ENCODE measurements at places on chromosomes 16 and 17.

DNA sequence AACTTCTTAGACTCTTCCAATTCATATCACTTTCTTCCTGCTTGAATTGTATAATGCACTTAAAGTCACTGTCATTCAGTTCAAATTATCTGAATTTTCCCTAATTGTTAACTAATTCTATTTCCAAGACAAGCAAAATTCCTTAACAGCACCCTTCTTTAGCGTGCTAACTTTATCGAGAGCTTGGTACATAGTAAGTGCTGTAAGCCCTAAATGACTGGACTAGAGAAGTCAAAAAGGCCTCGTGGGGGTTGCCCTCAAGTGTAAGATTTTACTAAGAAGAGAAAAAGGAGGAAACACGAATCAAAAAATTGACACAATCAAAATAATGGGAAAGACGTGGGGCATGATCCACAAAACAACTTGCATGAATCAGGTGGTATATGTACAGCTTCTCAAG is 11.3 kb downstream of the KANSL1 start:
- DNase-seq = no peak

- DNase-seq = no peak
Measured at GRCh38 chr16:49912721-49913120, 56.8 kb upstream of the ZNF423 start.

GRCh38 chr17:82237746-82238471 is 9.1 kb downstream of the SLC16A3 start:
- no peak for DNase-seq

GRCh38 chr17:62897706-62898105 is 68.3 kb upstream of the TANC2 start:
- DNase-seq = no peak

- DNase-seq = peak; percentile 37
Measured at GRCh38 chr16:58345574-58346354, 46.5 kb upstream of the GINS3 start.

- DNase-seq = peak; percentile 70
Measured at GRCh38 chr17:29238133-29238850, 8.4 kb upstream of the CRYBA1 start.

- no peak for DNase-seq
Measured at GRCh38 chr16:8722025-8722348, 47.6 kb downstream of the ABAT start.

- peak; percentile 20 for DNase-seq
Measured at GRCh38 chr17:57735707-57736106, 9.4 kb downstream of the CCDC182 start.

- no peak for DNase-seq
Measured at GRCh38 chr16:58249388-58249779, 45.4 kb downstream of the PRSS54 start.

- DNase-seq = peak; percentile 35
Measured at GRCh38 chr16:31094088-31094423, 541 bp downstream of the VKORC1 start.

GRCh38 chr17:55411463-55411855 is 10.2 kb downstream of the MMD start:
- DNase-seq = no peak

GRCh38 chr16:69145658-69146057 is 13.2 kb downstream of the UTP4 start:
- no peak for DNase-seq

DNA sequence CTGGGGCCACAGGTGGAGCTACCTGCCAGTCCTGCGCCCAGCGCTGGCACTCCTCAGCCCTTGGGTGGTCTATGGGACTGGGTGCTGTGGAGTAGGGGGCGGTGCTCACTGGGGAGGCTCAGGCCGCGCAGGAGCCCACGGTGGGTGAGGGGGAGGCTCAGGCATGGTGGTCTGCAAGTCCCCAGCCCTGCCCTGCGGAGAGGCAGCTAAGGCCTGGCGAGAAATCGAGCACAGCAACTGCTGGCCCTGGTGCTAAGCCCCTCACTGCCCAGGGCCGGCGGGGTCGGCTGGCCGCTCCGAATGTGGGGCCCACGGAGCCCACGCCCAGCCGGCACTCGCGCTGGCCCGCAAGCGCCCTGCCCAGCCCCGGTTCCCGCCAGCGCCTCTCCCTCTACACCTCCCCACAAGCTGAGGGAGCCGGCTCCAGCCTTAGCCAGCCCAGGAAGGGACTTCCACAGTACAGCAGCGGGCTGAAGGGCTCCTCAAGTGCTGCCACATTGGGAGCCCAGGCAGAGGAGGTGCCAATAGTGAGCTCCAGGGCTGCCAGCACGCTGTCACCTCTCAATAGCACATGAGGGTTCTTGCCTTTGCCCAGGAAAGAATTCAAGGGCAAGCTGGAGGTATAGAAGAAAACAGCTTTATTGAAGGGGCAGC is 11.0 kb upstream of the EEF2KMT start:
- DNase-seq = no peak

DNA sequence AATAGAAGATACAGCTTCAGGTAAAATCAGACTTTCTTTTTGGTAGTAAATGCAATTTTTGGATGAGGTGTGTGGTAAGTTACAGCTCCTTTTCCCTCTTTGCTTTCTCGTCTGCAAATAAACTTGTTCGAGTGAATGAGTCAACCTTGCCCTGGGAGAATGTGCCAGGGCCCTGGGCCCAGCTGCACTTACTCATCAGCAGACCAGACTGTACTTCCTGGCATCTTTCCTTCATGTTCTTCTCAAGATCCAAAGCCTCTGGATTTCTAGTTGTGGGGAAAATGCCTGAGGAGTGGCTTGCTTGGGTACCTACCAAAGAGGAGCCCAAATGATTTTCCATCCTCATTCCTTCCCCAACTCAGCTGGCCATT is 5.4 kb upstream of the G6PC1 start:
- DNase-seq = peak; percentile 92

DNA sequence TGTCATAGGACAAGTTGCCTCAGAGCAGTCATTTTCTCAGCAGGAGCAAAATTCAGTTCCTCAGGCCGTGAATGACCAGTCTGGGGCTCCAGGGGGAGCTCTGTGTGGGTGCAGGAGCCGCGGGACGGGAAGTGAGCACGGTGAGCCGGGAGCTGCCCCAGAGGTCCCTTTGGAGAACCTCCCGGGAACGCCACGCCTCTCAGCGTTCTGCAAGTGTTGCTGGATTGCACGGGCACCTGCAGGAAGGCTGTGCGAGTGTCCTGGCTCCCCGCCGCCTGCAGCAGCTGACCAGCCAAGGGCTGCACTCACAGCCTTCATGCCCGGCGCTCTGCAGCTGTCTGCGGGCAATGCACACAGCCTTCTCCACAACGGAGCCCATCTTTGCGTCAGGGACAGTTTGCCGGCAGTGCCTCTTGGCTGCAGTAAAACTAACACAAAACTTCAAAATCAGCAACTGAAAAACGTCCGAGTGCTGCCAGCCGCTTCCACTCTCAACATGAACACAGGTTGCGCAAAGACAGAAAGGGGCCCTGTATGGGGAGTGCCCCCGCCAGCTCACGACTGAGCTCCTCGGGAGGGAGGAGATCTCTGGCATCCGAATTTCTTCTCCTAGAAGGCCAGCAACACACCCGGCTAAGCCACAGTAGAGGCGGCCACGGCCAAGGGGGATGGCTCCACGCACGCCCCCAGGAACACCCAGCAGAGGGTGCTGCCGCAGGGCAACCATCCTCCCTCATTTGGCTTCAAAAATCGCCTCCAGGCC is 16.0 kb downstream of the NDUFAF8 start:
- DNase-seq = peak; percentile 88

DNA sequence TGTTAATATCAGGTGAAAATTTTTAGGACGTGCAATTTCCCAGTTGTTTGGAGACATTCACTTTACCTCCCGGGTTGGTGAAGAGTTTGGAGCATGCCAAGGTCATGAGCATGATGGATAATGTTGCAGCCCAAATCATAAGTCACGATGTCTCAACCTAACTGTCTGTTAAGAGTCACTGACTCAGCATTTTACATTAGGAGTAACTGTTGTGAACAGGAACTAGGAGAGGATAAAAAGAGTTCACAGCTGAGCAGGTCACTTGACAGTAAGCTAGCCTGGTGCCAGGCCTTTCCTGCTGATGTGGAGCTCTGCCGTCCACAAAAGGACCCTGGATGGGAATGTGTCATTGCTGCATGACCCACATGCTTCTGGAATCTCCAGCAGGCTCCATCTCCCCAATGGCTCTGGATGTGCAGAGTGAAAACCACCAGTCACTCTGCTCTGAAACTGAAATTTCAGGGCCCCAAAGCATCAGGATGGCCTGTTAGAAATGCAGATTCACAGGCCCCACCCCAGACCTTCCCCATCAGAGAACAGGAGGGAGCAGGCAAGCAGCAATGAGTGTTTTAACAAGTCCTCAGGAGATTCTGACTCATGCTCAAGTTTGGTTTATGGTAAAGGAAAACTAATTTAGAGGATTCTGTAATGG is 371.6 kb upstream of the MAF start:
- no peak for DNase-seq

- DNase-seq = no peak
Measured at GRCh38 chr16:56108724-56109123, 82.6 kb upstream of the GNAO1 start.

GRCh38 chr17:61312406-61313295 is 87.0 kb upstream of the TBX2 start:
- no peak for DNase-seq

DNA sequence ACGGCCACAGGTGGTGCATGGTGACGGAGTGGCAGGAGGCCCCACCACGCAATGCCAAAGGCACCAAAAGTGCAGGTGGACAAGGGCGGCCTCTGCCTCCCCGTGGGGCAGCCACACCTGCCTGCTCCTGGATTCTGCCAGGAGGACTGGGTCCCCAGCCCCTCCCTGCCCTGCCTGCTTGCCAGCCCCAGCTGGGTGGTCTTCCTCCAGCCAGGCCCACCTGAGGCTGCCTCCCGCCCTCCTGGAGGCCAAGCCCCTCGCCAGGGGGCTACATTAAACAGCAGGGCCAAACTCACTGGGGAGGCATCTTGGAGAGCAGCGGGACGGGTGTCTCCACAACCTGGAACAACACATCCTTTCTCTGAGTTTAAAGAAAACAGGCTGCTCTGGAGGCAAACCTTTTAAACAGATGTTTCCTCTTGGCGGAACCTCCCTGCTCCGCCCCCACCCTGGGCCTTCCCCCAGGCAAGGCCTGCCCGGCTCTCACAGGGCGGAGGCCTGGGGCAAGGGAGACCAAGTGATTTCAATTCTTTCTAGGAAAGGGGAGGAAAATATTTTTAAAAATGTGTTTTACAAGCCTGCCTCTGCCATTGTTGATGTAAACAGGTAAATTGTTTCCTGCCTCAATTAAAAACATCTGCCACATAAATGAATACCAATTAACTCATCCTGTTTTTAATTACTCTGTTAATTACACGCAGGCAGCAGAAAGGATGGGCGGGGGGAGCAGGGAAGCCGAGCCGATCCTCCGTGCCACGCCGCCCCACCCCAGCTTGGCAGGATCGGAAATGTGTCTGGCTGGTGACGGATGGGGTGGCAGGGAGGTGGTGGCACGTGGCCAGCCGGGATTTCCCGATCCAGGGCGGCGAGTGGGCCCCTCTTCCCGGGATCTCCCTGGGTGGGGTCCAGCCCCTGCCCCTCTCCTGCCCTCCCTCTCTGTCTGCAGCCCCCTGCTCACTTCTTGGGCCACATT is 54.4 kb upstream of the PABPN1L start:
- DNase-seq = peak; percentile 51

DNA sequence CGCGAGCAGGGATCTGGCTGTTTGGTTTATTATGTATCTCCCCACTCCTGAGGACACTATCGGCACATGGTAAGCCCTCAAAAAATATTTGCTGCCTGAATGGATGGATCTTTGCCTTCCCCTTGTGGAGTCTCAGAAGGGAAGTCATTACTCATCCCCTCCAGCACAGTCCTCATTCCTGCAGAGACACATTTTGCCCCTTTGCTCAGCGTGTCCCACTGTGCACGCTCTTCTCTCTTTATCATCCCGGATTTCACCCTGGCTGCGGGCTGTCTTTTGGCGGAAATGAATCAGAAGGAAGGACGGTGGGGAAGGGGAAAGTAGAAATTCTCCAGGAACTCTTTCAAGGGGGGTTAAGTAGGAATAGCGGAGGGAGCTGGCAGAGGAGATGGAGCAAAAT is 125.2 kb upstream of the CDC42EP4 start:
- DNase-seq = peak; percentile 49

DNA sequence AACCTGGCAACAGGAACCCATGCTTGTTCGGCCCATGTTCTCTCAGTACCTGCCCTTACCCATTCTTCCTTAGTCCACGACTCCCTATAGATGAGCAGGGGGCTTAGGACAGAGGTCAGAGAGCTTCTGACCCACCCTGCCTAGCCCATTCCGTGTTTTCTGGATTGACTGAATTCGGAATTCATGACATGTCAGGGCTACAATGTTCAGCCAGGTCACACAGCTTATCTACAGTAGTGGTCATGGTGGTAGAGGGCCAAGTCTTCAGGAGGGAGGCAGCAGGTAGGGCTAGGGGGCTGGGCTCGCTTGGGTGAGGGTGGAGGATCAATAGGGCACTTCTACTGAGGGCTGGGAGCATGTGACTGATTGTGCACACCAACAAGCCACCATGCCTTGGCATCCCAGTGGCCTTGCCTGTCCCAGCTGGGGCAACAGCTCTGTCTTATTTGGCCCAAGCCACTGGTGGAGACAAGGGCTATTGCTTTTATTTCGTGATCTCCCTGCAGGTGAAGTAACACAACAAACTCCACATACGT is 3.1 kb downstream of the HEXIM2 start:
- no peak for DNase-seq

DNA sequence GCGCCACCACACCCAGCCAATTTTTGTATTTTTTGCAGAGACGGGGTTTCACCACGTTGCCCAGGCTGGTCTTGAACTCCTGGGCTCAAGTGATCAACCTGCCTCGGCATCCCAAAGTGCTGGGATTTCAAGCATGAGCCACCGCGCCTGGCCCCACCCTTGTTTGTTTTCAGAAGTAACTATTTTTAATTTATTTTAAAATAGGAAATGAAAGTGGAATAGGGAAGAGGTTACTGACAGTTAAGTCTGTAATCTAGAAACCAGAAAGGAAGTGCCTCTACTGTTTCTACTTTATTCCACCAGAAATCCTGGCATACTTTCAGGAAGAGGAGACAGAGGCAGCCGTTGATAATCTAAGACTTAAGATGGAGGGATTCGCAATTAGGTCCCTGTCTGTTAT is 225.6 kb downstream of the TANC2 start:
- DNase-seq = no peak

GRCh38 chr16:23302045-23302956 is at the start of gene SCNN1B:
Gene SCNN1B, plus strand, starts transcription at chr16:23302302. Its CDS starts 46,298 bp downstream, at chr16:23348600.
- DNase-seq = no peak

All from ELR (cell line).